NCI-H774 (cell line): ENCODE measurements at places on chromosomes 7 and 10.

GRCh38 chr10:30985512-30985911, 46.2 kb downstream of the ZNF438 start:
- DNase-seq, result no peak

DNA sequence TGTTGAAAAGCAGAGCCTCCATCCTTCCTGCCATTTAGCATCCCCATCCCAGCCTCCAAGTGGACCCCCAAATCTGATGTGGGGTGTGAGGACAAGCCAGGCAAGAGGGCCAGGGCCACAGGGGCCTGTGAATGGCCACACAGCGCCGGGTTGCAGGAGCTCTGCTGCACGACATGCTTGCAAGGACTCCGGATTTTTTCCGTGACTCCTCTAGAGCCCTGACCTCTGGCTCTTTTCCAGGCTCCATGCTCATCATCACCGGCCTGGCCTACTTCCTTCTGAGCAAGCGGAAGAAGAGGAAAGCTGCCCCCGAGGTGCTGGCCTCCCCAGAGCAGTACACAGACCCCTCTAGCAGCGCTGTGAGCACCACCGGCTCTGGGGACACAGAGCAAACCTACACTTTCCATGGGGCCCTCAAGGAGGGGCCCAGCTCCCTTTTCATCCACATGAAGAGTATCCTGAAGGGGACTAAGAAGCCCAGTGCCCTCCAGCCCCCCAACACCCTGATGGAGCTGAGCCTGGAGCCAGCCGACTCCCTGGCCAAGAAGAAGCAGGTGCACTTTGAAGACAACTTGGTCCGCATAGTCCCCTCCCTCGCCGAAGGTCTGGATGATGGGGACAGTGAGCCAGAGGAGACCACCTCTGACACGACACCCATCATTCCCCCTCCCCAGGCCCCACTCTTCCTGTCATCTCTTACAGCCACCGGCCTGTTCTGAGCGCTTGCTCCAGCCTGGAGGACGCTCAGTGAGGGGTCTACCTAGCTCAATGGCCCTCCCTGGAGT, 23.5 kb downstream of the TMEM72 start:
- DNase-seq, result no peak

GRCh38 chr10:7354330-7355047, 56.3 kb downstream of the SFMBT2 start:
- DNase-seq, result no peak

DNA sequence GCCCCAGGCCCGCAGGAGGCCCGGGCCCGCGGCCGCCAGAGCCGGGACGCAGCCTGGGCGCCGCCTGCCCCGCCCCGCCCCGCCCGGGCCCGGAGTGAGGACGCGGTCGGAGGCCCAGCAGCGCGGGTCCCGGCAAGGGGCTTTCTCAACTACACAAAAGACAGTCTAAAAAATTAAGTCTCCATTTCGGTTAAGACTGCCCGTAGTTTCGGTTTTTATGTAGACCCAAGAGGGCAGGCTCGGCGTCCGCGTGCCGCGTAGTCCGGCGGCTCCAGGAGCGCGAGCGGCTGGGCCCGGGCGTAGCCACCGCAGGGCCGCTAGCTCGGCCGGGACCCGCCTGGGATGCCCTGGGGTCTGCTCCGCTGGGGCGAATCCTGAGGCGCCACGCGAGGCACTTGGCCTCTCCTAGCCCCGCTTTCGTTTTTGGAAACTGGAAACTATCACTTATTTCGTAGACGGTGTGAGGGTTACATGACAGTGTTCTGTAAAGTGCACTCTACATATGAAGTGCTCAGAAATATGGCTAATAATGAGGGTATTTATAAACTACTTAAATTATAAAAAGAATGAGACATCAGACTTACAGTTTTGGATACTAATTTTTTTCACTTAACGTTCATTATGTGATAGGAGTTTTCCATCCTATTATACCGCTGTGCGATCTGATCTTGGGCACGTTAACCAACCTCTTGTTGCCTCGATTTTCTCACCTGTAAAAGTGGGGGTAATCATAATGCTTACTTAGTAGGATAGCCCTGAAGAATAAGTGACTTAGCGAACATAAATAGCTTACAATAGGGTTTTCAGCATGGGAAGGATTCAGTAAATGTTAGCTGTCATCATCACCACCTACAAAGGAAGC, 573 bp downstream of the BLVRA start:
- no peak for DNase-seq

GRCh38 chr10:31822150-31822549, 106.5 kb downstream of the ARHGAP12 start:
- no peak for DNase-seq

GRCh38 chr10:54559498-54559897, 241.5 kb downstream of the PCDH15 start:
- DNase-seq, result no peak

DNA sequence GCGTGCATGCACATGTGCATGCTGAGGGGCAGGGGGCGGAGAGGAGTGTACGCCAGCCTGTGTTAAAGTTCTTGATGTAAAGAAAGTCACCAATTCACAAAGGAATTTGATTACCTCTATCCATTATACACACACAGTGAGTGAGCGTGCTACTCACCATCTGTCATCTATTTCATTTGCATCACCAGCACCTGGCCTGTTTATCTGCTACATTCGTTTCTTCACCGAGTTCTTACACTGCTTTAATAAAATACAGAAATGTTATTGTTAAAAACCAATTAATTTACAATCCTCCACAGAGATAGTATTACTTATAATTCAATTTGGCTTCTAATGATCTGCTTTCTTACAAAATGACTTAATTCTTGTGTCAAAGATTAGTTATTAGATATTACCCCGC, 32.6 kb downstream of the NEUROD6 start:
- DNase-seq, result no peak

DNA sequence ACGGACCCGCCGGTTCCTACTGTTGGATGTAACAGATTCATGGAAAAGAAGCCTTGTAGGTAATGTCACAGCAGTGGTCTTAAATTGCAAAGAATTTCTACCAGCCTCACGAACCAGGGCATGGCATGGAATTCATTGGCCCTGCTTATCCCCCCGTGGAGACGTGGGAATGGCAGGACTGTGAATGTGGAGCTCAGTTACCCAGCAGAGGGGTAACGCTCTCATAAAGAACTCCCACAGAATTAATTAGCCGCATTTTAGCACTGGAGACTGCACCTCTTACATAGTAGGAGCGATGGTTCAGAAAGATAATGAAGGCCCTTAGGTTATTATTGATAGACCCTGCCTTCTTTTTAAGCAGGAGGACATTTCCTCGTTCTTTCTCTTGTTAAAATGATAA, 715.4 kb downstream of the AUTS2 start:
- no peak for DNase-seq

DNA sequence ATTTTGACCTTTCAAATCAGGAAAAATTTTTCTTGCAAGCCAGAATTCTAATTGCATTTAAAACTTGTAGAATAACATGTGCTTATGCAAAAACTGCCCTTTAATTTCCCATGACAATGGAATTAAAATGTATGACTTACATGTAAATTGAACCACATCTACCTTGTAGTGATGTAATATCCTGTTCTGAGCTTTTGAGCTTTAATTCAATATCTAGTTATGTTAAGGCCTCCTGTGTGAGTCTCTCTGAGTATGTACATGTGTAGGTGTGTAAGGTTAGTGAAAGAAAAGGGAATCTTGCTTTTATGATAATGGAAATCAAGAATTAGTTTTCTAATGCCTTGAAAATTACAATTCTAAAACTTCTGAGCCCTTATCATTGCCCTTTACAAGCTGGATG, 344.8 kb upstream of the AKR1E2 start:
- no peak for DNase-seq

DNA sequence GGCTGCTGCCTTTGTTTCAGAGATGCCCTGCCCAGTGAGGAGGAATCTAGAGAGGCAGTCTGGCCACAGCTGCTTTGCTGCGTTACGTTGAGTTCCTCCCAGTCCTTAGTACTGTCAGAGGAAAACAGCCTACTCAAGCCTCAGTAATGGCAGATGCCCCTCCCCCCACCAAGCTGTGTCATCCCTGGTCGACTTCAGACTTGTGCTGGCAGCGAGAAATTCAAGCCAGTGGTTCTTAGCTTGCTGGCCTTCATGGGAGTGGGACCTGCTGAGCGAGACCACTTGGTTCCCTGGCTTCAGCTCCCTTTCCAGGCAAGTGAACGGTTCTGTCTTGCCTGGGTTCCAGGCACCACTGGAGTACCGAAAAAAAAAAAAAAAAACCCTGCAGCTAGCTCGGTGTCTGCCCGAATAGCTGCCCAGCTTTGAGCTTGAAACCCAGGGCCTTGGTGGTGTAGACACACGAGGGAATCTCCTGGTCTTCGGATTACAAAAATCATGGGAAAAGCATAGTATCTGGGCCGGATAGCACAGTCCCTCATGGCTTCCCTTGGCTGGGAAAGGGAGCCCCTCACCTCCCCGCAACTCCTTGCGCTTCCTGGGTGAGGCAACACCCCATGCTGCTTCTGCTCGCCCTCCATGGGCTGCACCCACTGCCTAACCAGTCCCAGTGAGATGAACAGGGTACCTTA, 9.1 kb downstream of the SDHAF3 start:
- no peak for DNase-seq

GRCh38 chr7:138665669-138666140, 35.5 kb downstream of the SVOPL start:
- DNase-seq, result no peak

DNA sequence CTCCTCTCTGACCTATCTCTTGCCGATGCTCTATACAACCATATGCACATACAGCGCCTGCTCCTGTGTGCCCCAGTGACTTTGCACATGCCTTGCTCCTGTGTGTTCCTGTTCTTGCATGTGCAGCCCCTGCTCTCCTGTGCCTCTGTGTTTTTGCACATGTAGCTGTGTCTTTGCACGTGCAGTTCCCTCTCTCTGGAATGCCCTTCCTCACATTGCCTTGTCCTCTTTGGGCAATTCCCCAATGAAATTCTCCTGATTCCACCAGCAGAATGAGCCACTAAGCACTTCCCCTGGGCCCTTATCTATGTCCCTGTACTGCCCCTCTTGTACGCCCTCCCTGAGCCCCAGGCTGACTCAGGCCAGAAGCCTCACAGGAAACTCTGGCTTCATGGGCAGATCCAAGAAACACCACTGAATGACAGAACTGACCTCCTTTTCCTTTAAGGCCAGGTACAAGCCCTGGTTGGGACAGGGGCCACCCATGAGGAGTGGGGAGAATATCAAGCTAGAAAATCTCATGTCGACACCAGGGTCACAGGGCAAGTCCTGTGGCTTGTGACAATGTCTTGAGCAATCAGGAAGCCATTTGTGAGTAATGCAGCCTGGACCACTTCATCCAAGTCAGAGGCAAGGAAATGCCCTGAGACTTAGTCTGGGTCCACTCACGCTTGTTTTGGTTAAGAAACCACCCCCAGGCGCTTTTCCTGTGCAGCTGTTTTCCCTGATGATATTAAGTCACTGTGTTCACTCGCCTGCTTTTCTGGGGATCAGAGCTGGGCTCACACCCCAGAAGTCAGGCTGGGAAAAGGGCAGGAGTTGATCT, 1.9 kb upstream of the ARHGAP22 start:
- DNase-seq, result no peak

GRCh38 chr7:121730869-121731268, 142.1 kb upstream of the PTPRZ1 start:
- DNase-seq, result no peak

- no peak for DNase-seq
Measured at GRCh38 chr7:123607423-123607975, 5.9 kb downstream of the ASB15 start.

DNA sequence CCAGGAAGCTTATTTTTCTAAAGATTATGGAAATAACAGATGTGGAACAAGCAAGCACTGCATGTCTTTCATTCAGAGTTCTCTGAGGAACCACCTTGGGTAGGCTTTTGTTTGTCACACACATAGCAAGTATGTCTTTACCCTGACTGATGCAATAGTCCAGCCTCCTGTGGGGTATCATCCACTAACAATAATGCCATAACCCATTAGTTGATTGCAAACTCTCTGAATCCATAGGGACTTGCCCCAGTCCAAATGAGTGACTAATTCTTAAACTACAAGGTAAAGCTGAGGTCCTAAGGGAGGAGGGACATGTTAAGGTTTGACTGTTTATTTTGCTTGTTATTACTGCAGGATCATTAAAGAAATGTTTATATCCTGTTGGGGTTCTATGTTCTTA, 151.4 kb upstream of the PRPS1L1 start:
- no peak for DNase-seq

DNA sequence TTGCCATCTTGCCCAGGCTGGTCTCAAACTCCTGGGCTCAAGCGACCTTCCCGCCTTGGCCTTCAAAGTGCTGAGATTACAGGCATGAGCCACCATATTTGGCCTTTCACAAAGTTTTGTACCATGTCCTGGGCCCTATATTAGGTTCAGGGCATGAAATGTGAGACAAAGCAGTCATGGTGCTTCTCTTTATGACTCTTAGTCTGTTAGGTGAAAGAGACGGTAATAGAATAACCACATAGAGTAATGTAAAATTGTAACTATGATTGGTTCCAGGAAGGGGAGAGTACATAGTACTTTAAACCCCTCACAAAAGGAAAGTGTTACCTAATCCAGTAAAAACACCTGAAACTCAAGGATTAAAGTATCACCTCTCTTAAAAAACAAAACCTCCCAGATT, 144.7 kb downstream of the SPAG6 start:
- DNase-seq, result no peak

DNA sequence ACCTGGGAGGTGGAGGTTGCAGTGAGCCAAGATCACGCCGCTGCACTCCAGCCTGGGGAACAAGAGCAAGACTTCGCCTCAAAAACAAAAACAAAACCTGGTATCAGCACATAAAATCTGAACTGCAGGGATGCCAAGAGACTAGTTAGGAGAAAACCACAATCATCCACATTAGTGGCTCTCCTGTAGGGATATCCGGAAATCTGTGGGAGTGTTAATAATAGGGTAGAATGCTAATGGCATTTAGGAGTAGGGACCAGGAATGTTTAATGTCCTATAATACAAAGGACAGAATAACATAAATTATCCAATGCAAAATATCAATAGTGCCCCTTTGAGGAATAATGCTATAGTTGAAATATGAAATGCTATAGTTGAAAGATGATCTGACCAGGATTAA, 24.3 kb downstream of the KIF5B start:
- DNase-seq, result no peak

GRCh38 chr10:77919713-77920108, 6.8 kb downstream of the DLG5 start:
- DNase-seq, result no peak

DNA sequence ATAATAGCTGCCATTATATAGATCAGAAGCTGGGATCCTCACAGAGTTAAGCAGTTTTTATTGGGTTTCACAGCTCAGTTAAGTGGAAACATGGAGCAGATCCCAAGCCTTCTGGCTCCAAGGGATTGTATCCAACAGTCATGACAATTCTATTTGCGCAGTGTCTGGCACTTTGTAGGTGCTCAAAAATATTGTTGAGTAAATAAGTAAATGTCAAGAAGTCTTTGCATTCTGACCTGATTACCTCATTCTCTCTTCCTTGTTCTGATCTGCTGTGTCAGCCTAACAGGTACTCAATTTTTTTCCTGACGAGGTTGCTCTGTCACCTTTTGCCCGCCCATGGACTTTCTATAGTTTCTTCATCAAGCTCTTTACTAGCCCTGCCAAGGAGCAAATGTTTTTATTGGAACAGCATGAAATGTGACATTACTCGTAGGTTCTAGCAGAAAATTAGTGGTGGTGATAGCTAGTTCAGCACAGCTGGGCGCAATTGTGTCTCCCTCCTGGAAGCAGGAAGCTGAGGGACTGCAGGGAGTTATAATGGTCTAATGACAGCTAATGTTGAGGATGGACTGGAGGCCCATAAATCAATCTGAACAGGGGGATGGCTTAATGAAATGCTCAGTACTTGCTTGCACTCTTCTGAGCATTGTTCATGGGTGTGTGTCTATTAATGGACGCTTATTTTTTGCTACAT, 680.2 kb downstream of the CCSER2 start:
- no peak for DNase-seq

- DNase-seq, result no peak
Measured at GRCh38 chr10:62050346-62050892, 148.9 kb downstream of the ARID5B start.

- DNase-seq, result no peak
Measured at GRCh38 chr7:418636-419280, 100.9 kb downstream of the PDGFA start.
